Stimulated activated CD4-positive, alpha-beta T cell treated with anti-CD3 and anti-CD28 coated beads, Interleukin-1b, Interleukin-23, amount 100 ng/mL, for 1 hour (primary cell): ENCODE measurements at places on chromosomes 11 and 22.

GRCh38 chr11:113724778-113725177, 18.7 kb upstream of the TMPRSS5 start:
- no peak for DNase-seq

GRCh38 chr22:30185549-30185948, 61.0 kb downstream of the LIF start:
- no peak for DNase-seq

- DNase-seq: no peak
Measured at GRCh38 chr22:46617207-46617985, 2.8 kb upstream of the GRAMD4 start.

DNA sequence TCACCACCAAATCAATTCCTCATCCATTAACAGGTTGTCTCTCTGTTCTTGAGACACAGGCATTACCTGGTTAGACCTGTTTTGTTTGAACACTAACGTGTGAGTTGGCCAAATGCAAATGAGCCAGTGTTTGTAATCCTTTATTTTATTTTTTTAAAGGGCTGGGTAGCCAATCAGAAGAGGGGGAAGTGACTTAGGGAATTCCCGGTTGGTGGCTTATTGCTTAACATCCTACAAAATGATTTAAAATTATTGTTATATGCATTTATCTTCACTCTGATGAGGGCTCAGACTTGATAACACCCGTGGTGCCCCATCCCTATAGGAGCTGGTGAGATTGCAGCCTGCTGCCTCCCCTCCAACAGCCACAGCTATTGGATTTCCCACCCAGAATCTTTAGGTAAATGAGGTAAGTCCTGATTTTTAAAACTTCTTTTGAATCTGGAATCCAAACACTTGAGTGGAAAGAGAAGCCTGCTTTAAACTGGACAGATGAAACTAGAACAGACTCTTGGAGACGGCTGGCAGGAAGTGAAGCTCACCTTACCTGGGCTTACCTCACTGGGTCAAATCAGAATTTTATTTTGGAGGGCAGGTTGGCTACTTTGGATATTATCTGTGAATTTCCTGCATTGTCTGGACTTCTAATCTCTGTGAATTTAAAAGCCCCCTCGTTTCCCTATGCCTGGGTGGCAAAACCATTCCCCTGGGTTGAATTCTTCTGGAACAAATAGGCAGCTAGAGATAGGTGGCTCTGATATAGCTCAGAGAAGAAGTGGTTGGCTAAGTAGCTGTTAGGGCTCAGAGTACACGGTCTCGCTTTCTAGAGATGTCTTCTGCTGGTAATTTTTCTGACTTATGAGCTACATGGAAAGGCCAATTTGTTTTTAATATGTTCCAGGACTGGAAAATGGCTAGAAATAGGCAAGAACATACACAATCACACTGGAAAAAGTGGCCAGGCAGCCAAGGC, at the start of gene EHF:
TSS of gene EHF (plus strand) at position 274 of the 973 bp plus-strand sequence. CDS start 21,538 bp downstream, outside the sequence.
- DNase-seq: no peak

- no peak for DNase-seq
Measured at GRCh38 chr11:76186776-76187279, 19.5 kb downstream of the WNT11 start.

DNA sequence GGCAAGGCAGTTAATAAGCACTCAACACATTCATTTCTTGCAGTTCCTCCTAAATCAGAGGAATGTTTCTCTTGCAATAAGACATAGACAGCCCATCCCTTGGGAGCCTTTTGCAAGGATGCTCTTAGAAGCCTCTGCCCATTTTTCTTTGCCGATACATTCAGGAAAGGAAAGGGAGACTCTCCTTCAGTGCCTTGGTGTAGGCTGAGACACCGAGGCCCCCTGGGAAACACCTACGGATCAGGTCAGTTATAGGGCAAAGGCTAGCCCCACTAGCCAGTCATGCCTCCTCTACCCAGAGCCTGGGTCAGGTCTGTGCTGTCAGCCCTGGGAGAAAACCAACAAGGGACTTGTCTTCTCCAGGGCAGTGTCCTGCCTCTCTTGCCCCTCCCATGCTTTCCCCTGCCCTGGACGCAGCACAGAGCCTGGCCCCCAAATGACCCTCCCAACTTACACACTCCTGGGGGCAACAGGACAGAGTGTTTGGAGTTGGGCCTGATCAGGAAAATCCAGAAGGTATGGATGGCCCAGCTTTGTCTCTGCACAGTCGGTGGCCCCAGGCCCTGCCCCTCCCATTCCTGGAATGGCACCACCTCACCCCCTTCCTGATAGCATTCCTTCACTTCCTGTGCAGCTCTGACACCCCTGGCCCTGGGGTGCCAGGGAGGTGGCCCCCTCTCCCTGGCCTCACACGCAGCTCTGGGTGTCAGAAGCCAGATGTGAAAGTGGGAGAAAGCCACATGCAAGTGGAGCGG, 18.3 kb downstream of the ANKK1 start:
- no peak for DNase-seq

- no peak for DNase-seq
Measured at GRCh38 chr11:11636671-11637070, 14.9 kb upstream of the GALNT18 start.

GRCh38 chr11:48004456-48004855, 24.1 kb downstream of the PTPRJ start:
- no peak for DNase-seq

DNA sequence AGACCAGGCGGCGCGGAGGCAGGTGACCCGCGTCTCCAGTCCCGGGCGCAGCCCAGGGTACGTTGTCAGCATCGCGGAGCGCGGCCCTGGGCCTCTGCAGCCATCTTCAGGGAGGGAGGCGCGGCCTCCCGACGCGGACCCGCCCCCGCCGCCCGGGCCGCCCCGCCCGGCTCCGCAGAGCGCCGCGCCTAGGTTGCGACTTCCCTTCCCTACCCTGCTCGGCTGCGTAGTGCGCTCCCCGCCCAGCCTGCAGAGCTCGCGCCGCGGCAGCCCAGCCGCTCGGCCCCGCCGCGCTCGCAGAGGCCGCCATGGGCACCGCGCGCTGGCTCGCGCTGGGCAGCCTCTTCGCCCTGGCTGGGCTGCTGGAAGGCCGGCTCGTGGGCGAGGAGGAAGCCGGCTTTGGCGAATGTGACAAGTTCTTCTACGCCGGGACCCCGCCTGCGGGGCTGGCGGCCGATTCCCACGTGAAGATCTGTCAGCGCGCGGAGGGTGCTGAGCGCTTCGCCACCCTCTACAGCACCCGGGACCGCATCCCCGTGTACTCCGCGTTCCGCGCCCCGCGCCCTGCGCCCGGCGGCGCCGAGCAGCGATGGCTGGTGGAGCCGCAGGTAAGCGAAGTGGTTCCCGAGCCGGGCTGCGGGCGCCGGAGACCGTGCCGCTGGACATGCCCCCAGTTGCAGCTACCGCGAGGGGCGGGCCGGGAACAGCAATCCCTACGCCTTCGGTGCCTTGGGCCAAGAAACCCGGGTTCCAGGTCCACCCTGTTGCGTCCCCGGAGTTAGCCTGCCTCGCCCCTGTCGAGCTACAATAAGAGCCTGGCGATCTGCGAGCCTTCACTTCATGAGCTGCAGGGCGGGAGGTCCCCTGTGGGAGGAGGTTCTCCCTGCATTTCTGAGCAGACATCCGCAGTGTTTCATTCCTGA, at the start of gene ENDOD1:
TSS of gene ENDOD1 (plus strand) at position 227 of the 923 bp plus-strand sequence. CDS start at position 309, 82 bp downstream.
- DNase-seq: peak; percentile 63

DNA sequence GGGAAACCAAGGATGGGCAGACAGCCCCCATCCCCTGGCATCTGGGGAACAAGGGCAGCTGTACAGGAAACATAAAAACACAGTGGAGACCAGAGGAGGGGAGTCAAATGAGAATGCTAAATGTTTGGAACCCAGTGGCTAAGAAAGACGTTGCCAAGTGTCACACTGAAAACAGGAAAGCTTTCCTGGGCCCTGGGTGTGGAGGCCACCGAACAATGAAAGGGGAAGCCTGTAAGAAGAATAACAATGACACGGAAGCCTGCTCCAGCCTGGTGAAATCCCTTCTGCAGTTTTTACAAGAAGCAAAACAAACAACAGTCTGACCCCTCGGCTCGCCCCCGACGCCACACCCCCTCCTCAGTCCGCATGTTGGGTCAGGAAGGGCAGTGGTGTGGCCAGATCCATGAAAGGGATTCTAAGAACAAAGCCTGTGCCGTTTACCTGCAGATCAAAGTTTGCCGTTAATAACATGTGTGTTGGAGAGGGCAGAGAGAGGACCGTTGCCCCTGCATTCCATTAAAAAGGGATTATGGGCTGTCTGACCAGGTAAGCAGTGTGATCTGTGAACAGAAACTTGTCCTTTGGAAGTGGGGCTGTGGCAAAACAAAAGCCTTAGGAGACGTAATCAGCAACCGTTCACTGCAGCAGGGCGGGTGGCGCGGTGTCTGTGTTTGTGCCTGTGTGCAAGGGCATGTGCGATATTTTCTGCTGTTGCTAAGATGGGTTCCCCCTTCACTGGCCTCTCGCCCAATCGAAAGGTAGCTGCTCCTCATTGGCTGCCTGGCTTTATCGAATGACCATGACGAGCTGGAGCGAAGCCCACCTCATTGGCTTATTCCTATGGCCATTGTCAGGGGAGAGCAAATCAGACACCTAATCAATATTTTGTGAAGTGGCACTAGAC, 113.7 kb upstream of the BLID start:
- no peak for DNase-seq

DNA sequence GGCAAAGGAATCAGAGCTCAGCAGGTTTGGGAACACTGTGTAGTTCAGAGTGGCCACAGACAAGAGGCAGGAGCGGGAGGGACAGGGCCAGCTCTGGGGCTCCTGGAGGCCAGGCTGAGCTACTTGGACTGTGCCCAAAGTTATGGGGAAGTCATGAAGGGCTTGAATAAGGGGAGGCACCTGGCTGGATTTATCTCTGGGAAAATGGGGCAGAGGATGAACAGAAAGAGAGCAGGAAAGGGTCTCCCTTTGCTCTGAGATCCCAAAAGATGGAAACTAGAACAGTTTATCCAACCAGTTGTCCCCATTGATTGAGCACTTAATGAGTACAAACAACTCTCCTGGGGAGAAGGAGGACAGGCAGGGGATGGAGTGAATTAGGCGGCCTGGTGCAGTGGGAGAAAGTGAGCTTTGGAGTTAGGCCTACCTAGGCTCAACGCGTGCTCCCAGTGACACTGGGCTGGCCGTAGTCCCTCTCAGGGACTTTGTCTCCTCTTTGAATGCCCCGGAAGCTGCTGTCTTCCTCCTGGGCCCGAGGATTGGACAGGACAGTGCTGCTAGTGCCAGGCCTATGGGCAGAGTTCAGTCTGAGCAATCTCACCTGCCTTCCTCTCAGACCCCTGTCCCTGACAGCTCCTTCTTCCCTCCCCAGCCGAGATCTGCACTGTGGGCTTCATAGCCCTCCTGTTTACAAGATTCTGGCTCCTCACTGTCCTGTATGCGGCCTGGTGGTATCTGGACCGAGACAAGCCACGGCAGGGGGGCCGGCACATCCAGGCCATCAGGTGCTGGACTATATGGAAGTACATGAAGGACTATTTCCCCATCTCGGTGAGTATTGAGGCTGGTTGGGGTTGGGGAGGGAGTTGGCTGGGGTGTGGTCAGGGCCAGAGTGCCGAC, 2.0 kb downstream of the MOGAT2 start:
- DNase-seq: no peak

- no peak for DNase-seq
Measured at GRCh38 chr11:125935618-125936199, 10.1 kb upstream of the VSIG10L2 start.

GRCh38 chr11:92504004-92504403, 279.4 kb downstream of the FAT3 start:
- DNase-seq: no peak

DNA sequence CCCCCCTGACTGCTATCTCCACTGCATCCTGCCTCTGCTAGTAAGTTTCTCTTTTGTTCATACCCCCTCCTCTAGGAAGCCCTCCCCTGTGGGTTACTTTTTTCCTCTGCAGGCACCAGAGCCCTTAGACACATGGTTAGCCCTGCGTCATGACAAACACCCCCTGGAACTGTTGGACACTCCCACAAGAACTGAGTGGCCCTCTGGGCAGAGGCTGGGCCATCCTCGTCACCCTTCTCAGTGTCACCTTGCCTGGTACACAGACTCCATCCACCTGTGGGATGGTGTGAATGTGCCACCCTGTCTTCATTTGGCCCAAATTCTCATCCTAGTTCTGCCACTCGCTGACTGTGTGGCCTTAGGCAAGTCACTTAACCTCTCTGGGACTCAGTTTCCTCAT, 4.1 kb upstream of the RAB3IL1 start:
- DNase-seq: no peak

- DNase-seq: no peak
Measured at GRCh38 chr22:39953101-39953500, 7.1 kb upstream of the TMA7B start.

DNA sequence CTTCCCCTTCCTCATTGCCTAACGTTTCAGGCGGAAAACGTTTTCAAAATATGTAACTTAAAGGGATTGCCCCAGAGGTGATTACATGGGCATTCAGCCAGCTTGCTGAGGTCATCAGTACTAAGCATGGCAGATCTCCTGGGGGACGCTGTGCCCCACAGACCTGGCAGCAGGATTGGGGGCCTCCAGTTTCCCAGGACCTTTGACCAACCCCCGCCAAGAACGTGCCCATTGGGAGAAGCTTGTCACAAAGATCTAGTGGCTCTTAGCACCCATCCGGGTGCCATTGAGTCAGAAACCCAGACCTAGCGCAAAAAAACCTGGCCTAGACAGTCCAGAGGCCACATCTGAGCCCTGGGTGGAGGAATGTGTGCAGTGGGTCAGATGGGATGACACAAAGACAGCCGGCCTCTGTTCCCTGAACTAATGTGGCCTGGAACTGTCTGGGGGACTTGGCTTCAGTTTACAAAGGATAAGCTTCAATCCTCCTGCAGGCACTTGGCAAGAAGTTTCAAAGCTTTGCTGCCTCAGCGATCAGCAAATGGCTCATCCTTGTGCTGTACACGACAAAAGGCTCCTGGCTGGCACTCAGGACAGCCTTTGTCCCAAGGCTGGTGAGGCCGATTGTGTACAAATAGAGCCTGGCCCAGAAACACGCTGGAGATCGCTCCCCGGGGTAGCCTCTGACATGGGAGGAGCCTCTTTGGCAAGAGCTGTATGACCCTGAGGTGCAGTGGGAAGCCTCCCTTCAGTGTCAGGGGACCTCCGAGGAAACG, 9.5 kb downstream of the C1QTNF6 start:
- no peak for DNase-seq

DNA sequence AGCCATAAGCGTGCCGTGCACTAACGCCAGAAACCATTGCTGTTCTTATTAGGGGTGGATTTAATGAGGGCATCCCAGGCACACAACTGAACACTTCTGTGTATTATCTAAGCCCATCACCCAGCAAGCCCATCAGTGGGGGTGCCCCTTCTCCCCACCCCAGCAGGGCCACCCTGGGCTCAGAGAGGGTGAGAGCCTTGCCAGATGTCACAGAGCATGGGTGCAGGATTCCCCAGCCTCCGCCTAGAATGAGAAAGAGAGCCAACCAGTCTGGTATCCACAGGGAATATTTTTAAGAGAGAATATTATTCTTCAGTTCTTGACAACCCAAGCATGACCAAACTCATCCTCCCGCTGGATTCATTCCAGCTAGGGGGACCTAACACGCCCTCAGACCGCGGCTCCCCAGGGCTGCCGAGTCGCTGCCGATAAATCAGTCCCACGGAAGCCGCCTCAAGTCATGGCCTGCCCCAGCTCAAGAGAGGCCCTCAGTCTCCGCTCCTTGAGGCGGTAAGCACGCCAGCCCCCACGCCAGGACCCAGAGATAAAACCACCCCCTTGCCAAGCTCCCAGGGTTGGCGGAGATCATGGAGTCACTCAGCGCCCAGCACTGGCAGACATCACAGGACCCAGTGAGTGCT, 47.2 kb downstream of the MN1 start:
- no peak for DNase-seq
